ENCODE measurements at places on chromosomes 6 and 20.

DNA sequence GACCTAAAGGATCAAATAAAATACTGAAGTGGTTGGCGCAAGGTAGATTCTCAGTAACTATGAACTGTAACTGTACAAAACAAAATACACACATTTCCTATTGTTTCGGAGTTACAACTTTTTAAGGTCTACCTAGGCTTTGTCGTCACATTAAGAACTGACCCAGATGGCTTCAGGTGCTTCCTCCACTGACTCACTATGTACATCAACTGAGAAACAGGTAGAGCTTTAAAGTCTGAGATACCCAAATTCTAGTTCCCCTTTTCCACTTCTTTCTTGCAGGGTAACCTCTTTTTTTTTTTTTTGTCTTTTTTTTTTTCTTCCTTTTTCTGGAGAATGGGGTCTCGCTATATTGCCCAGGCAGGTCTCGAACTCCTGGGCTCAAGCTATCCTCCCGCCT lies 5.5 kb downstream of the SNRPB start:
- DNase-seq, result no peak

GRCh38 chr6:83974409-83975050 lies 59.0 kb upstream of the MRAP2 start:
- DNase-seq, result no peak

- DNase-seq, result no peak
Observed at GRCh38 chr20:35568645-35569044, 26.8 kb downstream of the ERGIC3 start.

DNA sequence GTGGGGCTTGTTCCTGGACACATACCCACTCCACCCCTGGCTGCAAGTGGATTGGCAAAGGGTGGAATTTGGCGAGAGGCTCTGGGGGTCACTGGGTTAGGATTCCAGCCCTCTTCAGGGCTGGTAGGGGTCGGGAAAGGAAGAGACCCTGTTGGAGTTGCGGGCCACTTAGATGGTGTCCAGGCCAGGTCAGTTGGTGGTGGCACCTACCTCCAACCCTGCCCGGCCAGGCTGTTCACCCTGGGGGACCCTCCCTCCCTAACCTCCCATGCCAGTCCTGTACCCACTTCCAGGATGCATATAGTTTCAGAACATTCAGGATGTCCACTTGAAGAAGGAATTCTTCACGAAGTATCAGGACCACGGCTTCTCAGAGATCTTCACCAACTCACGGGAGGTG lies 21.0 kb downstream of the CAPN11 start:
- DNase-seq, result no peak

- DNase-seq, result no peak
Observed at GRCh38 chr20:44836601-44837120, 26.3 kb upstream of the RIMS4 start.

DNA sequence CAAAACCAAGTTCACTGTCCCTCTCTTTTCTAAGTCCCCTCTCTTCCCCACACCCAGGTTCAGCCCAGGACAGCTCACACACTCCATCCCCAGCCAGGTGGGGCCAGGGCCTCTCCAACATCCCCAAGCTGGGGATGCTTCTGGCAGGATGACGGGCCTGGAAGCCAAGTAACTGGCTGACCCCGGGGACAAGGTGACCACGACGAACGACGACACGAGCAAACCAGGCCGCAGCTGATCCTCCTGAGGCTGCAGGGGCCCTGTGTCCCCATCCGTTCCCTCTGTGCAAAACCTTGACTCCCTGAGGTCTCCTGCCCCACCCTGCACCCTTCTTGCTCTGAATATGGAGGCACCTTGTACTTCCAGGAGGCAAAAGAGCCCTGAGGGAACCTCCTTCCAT lies 11.6 kb upstream of the PLG start:
- DNase-seq, result no peak

- DNase-seq, result no peak
Observed at GRCh38 chr20:40233406-40233805, 455.6 kb downstream of the MAFB start.

GRCh38 chr6:39558079-39558478 lies 167.1 kb downstream of the KIF6 start:
- DNase-seq, result no peak

GRCh38 chr6:166667796-166668610 lies 41.0 kb upstream of the RPS6KA2 start:
- DNase-seq, result no peak

- DNase-seq, result no peak
Observed at GRCh38 chr6:150435832-150436231, 67.0 kb downstream of the IYD start.

DNA sequence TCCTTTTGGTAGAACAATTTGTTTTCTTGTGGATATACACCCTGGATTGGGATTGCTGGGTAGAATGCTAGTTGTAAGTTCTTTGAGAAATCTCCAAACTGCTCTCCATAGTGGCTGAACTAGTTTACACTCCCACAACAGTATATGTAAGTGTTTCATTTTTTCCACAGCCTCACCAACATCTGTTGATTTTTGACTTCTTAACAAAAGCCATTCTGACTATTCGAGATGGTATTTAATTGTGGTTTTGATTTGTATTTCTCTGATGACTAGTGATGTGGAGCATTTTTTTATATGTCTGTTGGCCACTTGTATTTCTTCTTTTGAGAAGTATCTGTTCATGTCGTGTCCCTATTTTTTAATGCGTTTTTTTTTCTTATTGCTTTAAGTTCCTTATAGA lies 444.1 kb downstream of the CBLN4 start:
- DNase-seq, result no peak

DNA sequence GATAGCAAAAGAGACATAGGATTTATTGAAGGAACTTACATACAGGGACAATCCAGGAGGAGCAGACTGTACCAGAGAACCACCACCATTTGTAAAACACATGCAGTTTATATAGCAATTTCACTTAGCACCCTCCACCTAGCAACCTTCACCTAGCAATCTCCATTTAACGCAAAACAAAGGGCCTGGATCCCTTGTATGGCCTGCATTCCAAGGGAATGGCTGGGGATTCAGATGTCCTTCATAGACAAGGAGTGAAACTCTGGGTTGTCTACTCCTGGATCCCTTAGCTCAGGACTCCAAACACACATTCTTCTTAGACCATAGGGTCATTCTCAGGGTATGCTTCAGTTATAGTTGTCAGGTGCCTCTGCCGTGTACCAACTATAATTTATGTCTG lies 1324.9 kb downstream of the HACE1 start:
- no peak for DNase-seq

DNA sequence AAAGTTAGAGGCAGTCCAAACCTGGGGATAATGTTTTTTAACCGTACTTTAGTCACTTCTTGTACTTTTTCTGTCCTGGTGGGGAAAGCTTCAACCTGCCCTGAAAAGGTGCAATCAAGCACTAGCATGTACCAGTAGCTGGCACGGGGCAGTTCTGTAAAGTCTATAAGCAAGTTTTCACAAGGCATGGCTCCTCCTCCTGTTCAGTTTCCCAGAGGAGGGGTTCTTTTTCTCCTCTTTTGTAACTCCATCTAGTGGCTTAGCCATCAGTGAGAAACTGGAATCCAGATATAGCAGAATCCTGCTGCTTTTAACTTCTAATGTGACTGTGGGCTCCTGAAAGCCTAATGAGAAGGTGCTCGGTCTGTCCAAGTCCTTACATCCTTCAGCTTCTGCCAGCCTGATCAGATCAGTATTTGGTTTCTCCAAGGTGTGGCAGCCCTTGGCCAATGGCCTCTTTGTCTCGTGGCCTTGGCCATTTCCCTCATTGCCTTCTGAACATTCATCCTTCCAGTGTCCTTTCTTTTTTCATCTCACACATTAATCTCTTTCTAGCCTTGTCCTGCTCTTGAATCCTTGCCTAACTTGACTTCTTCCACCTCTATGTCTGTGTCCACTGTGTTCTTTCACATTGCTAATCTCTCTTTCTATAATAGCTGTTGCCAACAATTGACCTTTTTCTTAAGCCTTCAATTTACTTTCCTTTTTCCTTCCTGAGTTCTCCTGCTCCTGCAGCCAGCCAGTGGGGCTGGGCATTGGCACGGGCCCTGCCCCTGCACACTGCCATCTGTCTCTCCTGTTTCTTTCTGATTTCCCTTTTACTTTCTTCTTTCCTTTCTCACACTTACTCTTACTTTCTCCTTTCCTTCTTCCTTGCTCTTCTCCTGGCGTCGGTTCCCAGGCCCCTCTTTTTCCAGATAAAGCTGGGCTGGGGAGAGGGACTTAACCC lies 222.0 kb upstream of the SYNCRIP start:
- no peak for DNase-seq

GRCh38 chr6:100305209-100305869 lies 159.4 kb downstream of the SIM1 start:
- no peak for DNase-seq

GRCh38 chr20:31712564-31713311 lies 9.9 kb downstream of the BCL2L1 start:
- no peak for DNase-seq

DNA sequence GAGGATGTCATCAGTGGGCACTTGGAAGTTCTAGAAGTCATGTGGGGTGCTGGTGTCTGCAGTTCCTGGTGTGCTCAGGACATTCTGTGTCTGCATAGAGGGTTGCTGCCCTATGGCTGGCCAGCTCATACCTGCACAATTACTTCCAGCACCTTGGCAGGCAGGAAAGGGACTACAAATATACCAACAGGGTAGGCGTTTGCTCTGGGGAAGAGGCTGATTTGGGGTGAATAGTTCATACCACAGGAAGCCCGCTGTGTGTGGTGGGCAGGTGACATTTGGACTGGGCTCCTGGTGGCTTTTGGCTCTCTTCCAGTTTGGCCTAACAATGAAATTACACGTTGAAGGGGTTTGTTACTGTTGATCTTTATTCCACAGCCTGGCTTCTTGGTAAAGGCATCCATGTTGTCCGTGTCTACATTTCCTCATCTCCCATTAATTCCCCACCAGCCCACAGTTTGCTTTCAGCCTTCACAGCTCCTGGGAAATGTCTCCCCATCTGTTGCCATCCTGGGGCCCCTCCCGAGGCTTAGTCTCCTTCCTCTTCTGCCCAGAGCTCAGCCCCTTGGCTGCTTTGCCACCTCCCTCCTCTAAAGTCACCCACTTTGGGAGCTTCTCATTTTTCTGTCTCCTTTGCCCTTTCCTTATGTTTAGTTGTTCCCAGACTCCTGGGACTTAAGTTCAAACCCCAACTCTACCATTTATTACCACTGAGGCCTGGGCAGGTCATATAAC lies 88.1 kb downstream of the RSPH3 start:
- DNase-seq, result no peak

GRCh38 chr6:111714416-111715270 lies 109.0 kb upstream of the TRAF3IP2 start:
- no peak for DNase-seq

DNA sequence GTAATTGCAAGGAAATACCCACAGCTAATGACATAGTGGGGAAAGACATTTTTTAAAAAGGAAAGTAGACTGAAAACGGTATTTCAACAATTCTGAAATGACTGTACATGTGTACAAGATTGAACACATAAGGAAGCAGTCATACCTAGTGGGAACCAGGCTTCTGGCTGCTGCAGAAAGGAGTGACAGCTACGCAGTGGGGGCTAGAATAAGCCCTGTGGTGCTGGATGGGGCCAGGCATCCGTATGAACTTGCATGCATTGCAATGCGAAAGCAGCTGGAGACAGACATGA lies 54.9 kb upstream of the GPR31 start:
- no peak for DNase-seq

DNA sequence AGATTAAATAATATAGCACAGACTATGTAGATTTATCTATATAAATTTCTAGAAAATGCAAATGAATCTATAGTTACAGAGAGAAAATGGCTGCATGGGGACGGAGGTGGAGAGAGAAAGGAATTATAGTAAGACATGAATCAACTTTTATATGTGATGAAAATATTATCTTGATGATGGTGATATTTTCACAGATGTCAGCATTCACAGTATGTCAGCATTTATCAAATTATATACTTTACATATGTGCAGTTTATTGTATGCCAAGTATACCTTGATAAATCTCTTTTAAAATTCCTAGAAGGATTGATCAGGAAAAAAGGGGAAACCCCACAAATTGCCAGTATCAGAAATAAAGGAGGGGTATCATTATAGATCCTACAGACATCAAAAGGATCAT lies 44.6 kb downstream of the NPEPL1 start:
- no peak for DNase-seq

DNA sequence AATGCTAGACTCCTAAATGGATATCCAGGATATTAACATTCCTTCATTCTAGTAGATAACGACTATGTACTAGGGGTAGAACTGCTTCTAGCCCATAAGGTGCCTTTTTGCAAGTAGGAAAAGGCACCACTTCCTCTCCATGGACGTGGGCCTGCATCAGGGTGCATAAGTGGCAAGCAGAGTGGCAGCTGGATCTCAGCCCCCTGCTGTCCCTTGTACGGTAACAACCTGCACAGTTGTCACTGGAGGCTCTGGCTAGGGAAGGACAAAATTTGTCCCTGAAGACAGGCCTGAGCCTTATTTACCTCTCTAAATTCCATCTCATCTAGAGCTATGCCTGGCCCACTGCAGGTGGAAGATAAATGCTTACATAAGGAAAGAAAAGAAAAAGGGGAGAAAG lies 42.5 kb upstream of the SAYSD1 start:
- DNase-seq, result no peak

DNA sequence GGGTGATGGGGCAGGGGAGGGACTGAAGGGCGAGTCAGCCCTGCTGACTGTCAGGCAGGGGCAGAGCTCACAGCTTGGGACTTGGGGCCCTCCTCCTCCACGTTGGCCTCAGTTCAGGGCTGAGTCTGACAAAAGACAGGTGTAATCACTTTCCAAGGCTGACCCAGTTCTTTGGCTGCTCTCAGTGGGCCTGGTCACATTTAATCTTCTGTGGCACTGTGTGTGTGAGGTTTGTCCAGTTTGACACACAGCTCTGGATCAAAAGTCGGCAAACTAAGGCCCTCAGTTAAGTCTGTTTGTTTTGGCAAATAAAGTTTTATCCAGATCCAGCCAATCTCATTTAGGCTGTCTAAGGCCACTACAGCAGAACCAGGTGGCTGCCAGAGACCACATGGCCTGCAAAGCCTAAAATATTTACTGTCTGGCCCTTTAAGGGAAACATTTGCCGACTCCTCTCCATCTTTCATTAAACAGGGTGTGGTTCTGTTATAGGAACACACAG lies 5.1 kb upstream of the MAP1LC3A start:
- DNase-seq, result no peak

- no peak for DNase-seq
Observed at GRCh38 chr6:170402318-170403040, 95.9 kb downstream of the FAM120B start.

GRCh38 chr6:113370508-113371502 lies 486.3 kb upstream of the MARCKS start:
- DNase-seq, result no peak

DNA sequence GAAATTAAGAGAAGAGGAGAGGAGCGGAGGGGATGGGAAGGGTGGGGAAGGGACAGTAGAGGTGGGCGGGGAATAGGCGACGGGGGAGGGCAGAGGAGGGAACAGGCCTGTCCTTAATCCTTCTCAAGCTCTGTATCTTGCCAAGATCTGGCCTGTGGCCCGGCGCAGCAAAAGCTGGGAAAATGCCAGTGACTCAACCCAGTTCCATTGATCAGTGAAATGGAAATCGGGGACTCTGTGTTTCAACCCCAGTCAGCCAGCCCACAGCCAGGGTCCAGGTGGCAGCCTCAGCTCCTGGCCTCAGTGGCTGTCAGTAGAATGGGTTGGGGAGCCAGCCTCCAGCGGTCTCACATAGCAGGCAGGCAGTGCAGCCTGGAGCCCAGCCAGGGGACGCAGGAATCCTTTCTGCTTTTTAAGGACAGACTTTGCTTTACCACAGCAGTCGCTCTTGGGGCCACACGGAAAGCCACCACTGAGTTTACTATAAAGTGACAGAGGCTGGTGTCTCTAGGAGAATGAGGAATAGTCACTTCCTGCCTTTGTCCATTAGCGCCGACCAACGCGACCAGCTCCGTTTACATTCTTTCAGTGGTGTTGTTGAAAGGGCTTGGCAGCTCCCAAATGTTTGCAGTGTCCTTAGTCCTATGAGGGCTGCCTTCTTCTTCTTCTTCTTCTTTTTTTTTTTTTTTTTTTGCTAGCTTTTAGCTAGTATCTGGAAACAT lies 128.0 kb downstream of the RIN2 start:
- no peak for DNase-seq
